ENCODE measurements at places on chromosomes 1 and 21. TPM values are rescaled to one million over a fixed set of nuclear protein-coding genes. Genes with fewer than 3 reads are reported as not detected.

DNA sequence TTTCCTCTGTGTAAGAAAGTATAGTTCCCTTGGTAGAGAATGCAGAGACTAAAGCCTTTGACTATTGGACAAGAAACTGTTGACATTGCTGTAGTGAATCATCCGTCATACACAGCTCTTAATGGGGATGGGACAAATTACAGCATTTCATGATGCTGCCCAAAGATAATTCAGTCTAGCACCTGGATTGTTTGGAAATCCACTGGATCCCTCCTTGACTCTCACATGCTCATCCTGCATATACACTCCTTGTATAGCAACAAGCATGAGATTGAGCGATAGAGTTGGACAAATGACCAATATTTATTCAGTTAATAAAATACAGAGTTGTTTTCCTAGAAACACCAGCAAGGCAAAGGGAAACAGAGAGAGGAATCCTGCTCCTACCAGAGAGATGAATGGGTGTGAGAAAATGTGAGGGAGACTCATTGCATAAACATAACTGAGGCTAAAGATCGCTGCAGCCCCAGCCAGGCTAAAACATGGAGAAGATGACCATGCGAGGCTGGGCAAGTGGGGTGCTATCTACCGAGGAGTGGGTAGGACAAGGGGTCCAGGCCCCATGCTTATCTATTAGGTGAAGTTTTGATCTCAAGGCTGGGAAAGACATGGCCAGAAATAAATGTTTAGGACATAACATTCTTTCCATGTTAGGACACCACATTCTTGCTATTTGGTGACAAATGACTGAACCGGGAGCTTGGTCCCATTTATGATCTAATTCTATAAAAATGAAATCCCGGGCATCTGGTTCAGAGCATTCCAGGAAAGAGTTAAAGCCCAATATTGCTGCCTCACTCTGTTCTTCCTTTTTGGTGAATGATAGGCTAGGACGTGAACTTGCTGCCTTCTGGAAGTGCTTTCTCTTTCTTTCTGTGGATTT lies 153.2 kb downstream of the TGFB2 start:
- DNase-seq: no peak

- DNase-seq: no peak
Measured at GRCh38 chr1:55476445-55477015, 261.4 kb upstream of the USP24 start.

DNA sequence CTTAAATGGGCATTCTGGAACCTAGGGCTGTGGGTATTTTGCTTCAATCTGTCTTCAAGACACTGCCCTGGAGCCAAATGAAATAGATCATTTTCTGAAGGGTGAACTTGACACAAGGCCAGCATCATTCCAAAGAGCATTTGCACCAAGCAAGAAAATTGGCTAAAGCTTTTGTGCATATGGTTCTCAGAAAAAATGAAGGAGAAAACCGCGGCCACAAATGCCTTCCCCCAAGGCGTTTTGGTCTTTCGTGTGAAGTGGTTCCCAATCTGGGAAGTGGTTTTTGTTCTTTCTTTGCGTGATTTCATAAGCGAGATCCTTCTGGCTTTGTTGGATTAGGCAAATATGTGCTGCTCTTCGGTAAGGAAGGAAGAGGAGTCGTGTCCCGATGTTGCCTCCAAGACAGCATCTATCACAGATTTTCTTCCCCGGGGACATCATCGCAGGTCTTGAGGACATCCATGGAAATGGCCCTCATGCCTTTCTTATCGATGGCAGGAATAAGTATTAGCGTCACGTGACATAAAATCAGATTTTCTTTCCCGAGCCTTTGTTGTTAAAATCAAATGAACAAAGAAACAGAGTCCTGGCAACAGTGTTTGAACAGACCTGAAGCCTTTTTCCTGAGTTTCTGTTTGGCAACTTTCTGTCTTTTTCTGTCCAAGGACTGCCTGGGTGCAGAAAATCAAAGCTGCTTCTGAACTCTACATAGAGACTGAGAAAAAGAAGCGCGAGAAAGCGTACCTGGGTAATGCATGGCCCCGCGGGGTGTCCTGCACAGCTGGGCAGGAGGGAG lies 31.0 kb downstream of the ATP5PO start:
- no peak for DNase-seq

DNA sequence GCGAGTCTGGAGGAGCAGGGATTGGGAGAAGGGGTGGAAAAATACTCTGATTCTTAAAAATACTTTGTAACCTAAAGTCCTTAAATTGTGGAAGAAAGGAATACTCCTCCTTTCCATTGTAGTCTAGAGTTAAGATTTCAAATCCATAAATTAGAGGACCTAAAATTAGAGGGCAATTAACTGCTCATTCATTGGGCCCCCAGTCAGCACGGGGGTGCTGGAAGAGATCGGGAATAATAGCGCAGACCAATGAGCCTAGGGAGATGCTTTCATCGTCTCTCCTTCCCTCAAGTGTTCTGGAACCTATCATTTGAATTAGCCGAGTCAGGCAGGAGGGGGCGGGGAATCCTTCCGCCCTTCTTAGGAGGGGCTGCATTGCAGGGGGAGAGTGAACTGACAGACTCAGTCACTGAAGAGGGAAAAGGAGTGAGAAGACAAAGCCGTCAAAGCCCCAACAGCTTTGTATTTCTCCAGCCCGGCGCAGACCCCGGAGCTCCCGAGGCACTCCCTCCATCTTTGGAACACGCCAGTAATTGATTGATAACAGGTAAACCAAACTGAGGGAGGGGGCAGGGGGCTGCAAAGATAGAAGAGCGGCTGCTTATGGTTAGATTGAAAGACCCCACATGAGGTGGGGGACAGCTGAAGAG lies at the start of gene MLLT11:
Gene MLLT11 (plus strand): TSS at position 391 of the 650 bp plus-strand sequence. CDS start 6,828 bp downstream, outside the sequence.
- no peak for DNase-seq

GRCh38 chr1:48061162-48062136 lies 64.3 kb upstream of the TRABD2B start:
- peak; percentile 30 for DNase-seq

- no peak for DNase-seq
Measured at GRCh38 chr1:202836623-202837403, 26.1 kb downstream of the PCAT6 start.

GRCh38 chr1:225427235-225428067 lies at the start of gene LBR:
LBR (minus strand) TSS chr1:225428038; CDS start chr1:225424075, 3,963 bp downstream.
- DNase-seq: no peak

DNA sequence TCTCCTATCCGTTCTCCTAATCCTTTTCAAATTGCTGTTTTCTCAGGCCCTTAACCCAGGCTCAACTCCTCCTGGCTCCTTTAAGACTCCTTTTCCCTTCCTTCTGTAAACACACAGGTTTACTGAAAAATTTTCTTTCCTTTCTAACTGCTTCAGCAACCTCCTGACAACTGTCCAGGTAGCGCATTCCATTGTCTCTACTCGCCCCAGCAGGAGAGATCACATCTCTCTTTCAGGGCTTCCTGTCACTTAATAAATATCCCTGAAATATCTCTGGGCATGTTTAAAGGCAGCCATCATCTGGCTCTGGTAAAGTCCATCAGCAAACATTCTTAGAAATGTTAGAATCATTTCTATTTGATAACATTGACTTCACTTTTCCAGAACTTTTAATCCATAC lies 211.2 kb upstream of the PTBP2 start:
- DNase-seq: no peak

DNA sequence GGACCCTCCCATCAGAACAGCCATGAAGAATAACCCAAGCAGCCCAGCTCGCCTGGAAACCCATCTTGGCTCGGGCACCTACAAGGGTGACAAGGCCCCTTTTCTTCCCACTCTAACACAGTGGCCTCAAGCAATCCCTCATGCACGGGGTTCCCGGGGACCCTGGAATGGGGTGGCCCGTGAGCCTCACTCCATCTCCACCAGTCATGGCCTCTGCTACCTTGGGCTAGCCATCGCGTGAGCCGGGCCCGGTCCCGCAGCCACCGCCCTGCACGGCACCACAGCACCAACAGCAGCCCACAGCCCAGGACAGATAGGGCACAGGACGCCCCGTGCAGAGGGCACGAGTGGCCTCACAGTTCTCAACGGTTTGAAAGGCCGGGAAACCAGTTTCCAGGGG lies 19.0 kb downstream of the WDR4 start:
- no peak for DNase-seq

DNA sequence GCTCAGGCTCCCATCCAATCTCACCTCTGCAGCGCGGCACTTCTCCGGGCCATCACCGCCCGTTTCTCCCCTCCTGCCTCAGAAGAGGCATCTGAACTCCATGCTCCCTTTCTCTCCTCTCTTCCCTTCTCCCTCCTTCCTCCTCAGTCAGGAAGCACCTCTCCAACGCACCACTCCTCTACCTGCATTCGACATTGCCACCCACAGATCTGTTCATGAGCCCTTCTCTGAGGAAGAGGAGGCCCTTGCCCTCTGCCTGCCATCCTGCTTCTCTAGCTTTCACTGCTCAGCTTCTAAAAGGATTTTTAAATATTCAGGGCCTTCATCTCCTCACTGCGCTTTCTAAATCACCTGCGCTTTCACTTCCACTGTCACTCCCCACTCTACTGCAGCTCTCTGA lies 120.0 kb downstream of the KIAA0319L start:
- no peak for DNase-seq

GRCh38 chr1:24928689-24929397 lies 1.2 kb downstream of the RUNX3 start:
- DNase-seq: peak; percentile 65

Gene INTS11
- total RNA-seq: 123 TPM

Gene UBL4B
- total RNA-seq: not detected

Gene FCER1A
- total RNA-seq: not detected

Gene PSMB4
- total RNA-seq: 290 TPM

Measured in activated CD4-positive, alpha-beta T cell treated with anti-CD3 and anti-CD28 coated beads, Interleukin-2, amount 10 ng/mL, durations not matched to agents 7 days and 5 days (primary cell).